ENCODE measurements at places on chromosomes 3 and 15.

- DNase-seq, result no peak
Measured at GRCh38 chr3:82088749-82089148, 327.3 kb upstream of the GBE1 start.

- no peak for DNase-seq
Measured at GRCh38 chr15:93046120-93046519, 42.9 kb downstream of the RGMA start.

GRCh38 chr3:156643729-156644389 lies 30.5 kb upstream of the TIPARP start:
- DNase-seq, result no peak

DNA sequence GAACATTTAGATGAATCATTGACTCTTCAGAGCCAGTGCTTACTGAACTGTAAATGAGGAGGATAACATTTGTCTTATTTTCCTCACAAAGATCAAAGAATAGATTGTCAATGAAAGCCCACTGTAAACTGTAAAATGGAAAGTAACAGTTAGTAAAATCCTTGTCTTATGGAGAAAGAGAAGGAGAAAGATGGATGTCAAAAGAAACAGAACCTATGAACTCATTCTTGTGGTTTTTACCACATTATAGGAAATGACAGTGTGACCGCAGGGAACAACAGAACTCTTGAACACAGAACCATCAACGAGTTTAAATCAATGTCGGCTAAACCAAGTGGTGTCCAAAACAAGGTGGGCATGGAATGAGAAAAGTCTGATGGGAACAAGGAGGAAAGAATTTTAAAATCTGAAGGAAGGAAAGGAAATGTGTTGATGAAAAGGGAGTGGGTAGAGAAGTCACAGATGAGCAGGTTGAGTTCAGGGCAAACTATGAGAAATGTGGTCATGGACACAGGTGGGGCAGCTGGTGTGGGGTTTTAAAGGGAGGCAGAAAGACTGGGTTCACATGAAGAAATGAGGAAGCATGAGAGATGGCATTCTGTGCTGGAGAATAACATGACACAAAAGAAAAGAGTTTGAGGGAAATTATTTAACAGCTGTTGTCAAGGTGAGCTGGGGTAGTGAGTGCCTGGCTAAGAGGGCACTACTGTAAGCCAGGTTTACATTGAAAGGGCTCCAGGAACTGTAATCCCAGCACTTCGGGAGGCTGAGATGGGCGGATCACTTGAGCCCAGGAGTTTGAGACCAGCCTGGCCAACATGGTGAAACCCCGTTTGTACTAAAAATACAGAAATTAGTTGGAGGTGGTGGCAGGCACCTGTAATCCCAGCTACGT lies 42.4 kb upstream of the ETV5 start:
- DNase-seq, result no peak

DNA sequence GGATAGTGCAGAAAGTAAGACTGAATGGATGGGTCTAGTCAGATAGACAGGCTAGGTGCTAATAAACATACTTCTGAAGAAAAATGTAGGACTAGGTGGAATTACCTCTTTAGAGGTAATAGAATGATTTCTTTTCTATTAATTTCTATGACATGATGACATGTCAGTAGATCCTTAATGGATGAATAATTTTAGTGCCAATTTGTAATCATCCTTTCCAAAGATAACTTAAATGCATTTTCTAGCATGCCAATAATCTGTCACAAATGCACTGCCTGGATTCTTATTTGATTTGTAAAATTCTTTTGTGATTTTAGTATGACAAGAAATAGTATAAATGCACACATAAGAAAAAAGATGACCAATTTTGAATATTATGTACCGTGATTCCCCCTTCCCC lies 356.7 kb downstream of the NAALADL2 start:
- DNase-seq, result no peak

- DNase-seq, result no peak
Measured at GRCh38 chr3:155519078-155519477, 225.6 kb upstream of the STRIT1 start.

DNA sequence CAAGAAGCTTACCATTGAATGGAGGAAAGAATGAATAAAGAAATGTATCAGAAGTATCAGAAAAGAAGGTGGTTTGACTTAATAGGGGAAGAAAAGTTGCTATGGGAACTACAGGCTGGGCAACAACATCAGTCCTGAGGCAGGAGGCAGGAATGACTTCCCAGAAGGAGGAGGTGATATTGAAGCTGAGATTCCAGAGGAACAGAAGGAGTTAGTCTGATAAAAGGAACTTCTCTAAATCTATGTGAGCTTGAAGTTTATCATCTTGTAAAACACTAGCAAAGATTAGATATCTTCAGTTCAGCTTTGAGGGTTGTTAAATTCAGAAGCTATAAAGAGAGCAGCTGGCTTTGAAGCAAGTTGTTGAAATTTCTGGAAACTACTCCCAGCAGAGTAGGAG lies 213.3 kb upstream of the THRB start:
- DNase-seq, result no peak

- DNase-seq, result no peak
Measured at GRCh38 chr15:38696109-38696727, 131.6 kb upstream of the RASGRP1 start.

DNA sequence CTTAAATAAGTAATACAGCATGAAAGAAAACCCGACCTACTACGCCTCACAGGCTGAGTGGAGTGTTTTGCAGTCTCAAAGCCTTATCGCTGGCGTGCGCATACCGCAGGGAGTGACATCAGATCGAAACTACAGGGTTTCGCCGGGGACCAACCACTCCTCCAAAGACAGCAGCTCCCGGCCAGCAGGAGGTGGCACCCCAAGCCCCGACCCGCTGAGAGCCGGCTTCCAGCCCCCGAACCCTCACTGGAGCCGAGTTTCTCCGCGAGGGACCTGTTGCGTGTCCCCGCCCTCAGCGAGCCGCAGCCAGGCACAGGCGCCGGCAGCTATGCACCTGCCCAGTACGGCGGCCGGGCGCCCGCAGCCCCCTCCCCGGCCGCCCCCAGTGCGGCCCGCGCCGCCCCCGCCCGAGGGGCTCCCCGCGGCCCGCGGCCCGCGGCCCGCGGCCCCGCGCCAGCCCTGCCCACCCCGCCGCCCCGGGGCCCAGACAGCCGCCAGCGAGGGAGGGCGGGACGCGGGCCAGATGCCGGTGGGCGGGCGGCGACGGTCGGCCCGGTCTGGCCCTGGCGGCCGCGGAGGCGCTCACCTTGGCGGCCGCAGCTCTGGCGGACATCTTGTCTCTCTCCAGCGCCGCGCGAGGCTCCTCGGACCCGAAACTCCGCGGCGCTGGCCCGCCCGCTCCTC lies 710 bp downstream of the TJP1 start:
- DNase-seq, result no peak

DNA sequence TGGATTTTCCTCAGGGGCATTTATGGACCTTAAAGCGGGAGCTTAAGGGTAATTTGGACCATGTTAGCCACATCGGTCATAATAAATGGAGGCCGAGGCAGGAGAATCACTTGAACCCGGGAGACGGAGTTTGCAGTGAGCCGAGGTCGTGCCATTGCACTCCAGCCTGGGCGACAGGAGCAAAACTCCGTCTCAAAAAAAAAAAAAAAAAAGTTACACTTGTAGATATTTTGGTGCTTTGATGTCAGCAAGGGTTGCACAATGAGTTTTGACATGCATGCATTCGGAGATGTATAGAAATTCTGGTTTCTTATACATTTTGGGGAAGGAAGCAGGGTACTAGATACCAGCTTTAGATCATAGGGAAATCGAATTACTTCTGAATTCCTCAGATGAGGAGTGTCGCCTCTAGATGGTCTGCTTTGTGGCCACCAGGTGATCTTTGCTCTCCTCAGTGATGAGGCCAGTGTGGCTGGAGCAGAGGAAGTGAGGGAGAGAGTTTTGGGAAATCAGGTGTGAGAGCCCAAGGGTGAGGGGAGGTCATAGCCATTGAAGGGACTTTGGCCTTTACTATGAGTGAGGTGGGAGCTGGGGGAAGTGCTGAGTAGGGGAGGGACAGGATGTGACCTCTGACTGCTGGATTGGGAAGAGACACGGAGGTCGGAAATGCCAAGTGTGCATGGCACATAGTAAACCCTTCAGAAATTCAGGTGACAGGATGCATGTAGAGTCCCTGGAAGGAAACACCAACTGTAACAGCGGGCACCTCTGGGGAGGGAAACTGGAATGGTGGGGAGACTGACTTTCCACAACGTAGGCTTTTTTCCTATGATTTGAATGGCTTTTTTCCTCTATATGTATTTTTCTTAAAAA lies 8.4 kb upstream of the RBSN start:
- DNase-seq, result no peak

GRCh38 chr3:28139288-28139687 lies 102.1 kb upstream of the CMC1 start:
- no peak for DNase-seq

GRCh38 chr15:28946803-28947202 lies 61.0 kb downstream of the APBA2 start:
- DNase-seq, result no peak

- DNase-seq, result no peak
Measured at GRCh38 chr3:36945333-36945980, 603 bp upstream of the TRANK1 start.

DNA sequence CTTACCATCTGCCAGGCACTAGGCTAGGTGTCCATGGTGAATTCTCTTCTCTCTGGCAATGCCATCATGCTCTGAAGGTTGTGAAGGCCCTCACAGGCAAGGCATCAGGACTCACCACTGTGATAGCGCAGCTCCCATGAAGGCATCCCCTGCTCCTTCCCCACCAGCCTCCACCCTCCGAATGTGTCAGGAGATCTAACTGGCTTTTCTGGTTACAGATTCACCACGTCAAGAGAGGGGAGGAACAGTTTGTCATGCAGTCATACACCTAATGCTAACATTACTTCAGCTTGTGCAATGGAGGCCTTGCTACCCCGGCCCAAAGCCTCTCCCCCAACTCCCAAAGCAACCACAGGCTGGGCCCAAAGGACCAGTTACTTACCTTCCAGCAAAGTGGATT lies 8.9 kb upstream of the CMTM8 start:
- DNase-seq, result no peak

DNA sequence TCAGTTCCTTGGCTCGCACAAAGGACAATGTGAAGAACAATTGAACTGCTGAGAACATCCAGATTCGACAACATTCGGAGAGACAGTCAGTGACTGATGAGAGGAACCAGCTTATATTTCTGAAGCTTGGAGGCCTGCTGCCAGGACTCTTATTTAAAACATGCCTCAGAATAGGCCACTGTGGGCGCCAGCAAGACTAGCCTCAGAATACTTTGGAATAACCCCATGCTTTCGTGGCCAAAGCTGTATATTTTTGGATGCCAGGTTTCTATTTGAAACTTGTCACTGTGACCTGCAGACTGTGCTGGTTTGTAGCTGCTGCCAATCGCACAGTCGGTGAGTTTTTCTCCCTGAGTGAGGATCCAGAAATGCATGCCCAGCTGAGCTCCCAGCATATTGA lies 129.9 kb upstream of the UBE3A start:
- DNase-seq, result no peak

GRCh38 chr3:48639944-48640606 lies 4.8 kb upstream of the SLC26A6 start:
- DNase-seq, result no peak

- no peak for DNase-seq
Measured at GRCh38 chr3:56890448-56891091, 88.8 kb upstream of the ARHGEF3 start.

- DNase-seq, result no peak
Measured at GRCh38 chr3:72380193-72380592, 468.1 kb downstream of the SHQ1 start.

GRCh38 chr15:78434134-78434533 lies 3.9 kb upstream of the IREB2 start:
- DNase-seq, result no peak

DNA sequence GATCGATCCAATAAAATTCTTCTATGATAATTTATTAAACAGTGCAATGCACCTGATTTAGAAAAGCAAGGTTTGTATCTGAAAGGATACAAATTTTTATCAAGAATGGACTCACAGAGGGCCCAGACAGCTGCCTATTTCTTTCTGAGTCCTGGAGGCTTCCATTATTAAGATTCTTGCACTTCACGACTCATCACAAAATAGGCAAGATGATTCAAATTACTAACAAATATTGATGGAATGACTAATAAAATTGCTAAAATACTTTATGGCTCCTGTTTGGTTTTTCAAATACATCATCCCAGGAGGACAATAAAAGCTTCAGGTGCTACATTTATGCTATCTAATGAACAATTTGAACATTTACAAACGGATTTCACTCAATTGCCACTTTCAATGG lies 483.0 kb upstream of the AGTR1 start:
- DNase-seq, result no peak

DNA sequence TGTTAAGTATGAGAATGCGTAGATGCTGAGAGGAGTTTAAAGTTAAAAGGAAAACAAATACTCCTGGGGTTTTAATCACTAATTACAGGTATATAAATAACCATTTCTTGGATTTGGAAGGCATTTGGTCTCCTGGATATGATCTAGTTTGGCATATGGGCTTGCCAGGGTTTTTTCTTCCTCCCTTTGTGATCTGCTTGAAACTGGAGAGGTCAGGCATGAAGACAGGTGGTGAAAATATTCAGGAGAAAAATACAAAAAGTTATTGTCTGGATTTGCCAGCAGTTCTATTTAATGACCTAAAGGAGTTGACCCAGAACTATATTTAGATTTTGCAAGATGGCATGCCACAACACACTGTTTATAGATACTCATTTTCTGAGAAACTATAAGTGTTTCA lies 136.3 kb downstream of the DIPK2A start:
- DNase-seq, result no peak

GRCh38 chr3:156509189-156510174 lies 45.4 kb downstream of the SSR3 start:
- DNase-seq, result no peak

GRCh38 chr3:38576526-38577370 lies 72.7 kb downstream of the SCN5A start:
- DNase-seq, result no peak

DNA sequence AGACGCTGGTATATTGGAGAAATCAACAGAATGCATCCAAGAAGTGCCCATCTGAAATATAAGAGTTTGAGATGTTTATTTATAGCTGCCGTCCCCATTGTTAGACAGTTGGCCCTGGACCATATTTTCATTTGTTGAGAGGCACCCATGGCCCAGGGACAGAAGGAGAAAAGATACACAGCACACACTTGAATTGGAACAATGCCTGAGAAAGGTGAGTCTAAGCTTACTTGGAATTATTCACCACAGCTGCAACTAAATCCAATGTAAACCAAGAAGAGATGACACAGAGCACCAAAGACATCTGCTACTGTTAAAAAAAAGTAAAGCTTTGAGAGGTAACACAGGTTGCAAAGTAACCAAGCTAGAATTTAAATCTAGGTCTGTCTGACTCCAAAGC lies 525.5 kb upstream of the NAALADL2 start:
- no peak for DNase-seq

DNA sequence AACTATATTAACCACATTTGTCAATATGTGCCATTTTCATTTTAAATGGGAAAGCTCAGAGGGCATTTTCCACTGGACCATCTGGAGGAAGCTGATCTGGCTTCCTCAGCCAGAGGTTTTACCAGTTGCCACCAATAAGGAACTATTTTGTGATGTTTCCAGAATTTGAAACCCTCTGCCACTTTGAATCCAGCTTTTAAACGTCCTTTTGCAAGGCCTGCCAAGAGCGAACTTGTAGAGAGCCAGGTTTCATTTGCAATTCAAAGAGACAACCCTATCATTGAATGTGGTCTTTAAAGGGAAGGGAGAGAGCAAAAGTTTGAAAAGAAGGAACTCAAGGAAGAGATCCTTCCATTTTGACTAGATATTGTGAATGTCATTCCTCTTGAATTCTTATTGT lies 123.3 kb upstream of the CHL1 start:
- DNase-seq, result no peak

GRCh38 chr15:66841953-66842681 lies 140.1 kb downstream of the SMAD6 start:
- peak; percentile 32 for DNase-seq
